ENCODE measurements at places on chromosomes 2 and 18.

DNA sequence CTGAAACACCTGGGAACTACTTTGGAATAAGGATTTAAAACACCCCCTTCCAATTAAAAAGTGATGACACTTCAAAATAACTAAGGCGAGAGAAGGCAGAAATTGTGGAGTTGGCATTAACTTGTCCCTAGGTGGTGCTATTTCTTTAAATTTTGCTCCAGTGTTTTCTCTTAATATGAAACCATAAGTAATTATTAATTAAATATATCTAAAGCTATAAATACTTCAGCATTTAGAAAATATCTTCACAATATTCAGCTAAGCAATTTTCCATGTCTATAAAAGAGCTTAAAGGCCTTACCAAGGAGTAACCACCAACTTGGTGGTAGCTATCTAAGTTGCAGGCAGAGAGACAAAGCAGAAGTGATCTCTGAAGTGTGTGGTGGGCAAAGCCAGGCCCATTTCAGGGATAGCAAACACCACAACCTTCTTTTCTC is 186.8 kb upstream of the PGAP1 start:
- DNase-seq, result no peak

- no peak for DNase-seq
These were observed 1292.0 kb upstream of the CHAC2 start for GRCh38 chr2:52475590-52475989.

DNA sequence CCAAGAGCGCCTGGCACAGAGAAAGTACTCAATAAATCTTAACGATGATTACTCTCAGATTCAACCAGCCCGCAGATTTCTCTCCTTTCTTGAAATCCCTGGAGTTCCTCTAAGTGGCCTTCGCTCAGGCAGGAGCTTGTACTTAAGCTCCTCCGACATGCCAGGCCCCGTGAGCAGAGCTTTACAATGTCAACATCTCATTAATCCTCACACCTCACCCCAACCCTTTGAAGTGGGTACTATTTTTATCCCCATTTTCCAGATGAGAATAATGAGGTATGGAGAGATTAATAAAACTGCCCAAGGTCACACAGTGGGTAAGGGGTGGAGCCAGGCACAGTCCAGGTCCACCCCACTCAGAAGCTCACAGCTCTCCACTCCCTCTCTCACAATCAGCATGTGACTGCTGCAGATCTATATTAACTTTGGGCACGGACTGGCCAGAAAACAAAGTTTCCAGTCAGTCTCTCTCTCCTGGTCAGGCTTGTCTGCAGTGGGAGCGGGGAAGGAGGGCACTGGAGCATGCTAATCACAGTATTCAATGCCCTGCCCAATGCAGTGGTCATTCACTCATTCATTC is 18.0 kb downstream of the DNMT3A start:
- no peak for DNase-seq

DNA sequence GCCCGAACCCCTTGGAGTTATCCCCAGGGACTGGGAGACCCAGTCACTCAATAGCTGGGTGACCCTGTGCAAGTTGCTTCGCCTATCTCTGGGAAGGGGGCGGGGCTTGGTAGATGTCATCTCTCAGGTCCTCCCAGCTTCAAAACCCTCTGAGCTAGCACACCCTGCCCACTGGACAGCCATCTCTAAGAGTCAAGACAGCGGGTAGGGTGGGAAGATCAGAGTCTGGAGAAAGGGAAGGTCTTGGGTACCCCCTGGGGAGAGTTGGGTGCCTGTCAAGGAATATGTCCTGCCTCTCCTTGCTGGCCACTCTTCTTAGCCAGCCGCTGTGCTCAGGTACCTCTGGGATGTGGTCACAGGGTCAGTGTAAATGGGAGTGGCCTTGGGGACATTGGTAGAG is 8.0 kb downstream of the GLI2 start:
- DNase-seq, result no peak

DNA sequence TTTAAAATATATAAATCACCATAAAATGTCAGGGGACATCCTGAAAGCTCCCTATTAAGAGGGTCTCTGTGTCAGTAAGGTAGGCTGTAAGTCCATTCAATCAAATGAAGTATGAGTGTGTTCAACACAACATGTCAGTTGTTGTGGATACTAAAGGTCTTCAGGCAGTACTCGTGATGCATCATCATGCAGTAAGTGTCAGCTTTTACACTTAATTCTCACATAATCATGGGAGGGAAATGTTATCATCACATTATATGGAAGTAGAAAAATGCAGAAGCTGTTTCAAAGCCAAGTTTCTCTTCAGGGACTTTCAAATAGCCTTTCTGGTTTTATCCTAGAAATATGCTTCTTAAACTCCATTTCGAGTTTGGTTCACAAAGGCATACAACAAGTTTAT is 477.1 kb upstream of the ID2 start:
- no peak for DNase-seq

DNA sequence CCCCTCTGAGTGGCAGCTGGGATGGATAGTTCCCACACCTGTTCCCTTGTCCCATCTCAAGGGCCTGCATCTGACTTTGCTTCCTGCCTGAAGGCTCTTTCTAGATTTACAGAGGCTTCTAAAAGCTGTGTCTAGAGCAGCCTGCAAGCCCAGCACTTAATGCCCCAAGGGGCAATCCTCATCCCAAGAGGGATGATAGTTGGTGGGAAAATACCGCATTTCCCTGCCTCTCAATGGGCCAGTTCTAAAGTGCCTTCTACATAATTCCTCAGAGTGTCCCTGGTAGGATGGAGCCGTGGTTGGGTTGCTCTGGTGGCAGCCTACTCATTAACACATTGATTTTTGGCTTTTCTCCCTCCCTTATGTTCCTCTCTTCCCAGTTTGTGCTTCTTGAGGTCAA is 29.5 kb downstream of the LAMA3 start:
- DNase-seq, result no peak

DNA sequence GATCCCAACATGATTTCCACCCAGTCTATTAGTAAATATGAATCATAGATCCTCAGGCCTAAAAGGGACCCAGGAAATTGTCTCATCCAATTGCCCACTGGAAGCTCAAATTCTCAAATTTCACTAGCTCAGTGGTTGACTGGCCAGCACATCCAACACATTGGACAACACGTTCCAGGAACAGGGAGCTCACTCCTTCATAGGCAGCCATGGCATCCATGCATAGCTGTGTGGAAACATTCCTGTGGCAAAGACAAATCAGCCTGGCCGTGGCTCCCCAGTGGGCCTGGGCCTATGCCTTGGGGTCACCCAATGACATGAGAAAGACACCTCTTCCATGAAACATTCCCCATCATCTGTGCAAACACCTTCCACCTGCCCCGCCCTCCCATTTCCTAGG is 261.1 kb downstream of the ANAPC1 start:
- DNase-seq, result no peak

DNA sequence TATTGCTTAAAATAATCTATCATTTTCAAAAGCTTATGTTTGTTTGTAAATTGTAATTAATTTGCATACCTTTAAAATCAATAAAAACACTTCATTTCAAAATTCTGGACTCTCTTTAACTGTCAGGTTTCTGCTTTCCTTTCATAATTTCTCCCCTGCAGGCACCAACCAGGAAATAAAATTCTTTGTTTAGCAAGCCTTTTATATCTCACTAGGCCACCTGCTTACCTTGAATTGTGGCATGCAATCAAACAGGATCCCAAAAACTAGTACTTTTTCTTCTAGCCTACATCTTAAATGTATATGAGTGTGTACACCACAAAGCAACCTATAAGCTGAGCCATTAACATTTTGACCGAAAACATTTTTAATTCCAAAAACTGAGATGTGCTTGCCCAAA is 233.1 kb downstream of the NR4A2 start:
- no peak for DNase-seq

GRCh38 chr2:160282063-160282580 is 82.0 kb upstream of the ITGB6 start:
- DNase-seq, result no peak

GRCh38 chr18:8844721-8845148 is 139.4 kb downstream of the MTCL1 start:
- no peak for DNase-seq

- peak; percentile 59 for DNase-seq
These were observed 26.4 kb upstream of the MSTN start for GRCh38 chr2:190088917-190089316.

DNA sequence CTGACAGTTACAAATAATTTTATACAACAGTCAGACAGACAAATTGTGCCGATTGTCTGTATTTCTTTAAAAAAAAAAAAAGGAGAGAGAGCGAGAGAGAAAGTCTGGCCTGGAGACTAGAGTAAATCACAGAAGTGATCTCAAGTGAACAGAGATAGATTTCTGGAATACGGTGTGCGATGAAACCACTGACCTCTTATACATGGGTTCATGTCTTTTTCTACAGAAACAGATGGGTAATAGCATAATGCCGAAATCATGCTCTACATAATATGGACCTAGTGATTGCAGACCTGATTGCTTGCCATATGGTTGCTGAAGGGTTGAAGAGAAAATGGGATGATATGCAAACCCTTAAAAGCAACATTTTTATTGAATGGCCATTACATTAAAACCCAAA is 403.3 kb upstream of the FANCL start:
- no peak for DNase-seq

Data from sciatic nerve (tissue), 2 donors.